ENCODE measurements at places on chromosomes 16 and 17.

DNA sequence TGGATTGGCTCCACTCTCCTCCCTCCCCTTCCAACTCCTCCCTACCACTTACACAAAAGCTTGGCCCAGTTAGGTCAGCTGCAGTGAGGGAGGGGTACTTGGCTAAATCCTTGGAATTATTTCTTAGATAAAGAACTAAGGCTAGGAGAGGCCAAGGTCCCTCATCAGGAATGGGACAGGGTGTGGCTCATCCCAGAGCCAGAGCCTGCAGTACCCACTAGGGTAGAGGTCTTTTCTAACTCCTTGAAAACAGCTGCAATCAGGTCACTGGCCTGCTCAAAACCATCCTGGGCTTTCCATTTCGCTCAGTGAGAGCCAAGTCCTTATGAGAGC, 1.9 kb upstream of the SLC46A1 start:
- DNase-seq, result no peak

DNA sequence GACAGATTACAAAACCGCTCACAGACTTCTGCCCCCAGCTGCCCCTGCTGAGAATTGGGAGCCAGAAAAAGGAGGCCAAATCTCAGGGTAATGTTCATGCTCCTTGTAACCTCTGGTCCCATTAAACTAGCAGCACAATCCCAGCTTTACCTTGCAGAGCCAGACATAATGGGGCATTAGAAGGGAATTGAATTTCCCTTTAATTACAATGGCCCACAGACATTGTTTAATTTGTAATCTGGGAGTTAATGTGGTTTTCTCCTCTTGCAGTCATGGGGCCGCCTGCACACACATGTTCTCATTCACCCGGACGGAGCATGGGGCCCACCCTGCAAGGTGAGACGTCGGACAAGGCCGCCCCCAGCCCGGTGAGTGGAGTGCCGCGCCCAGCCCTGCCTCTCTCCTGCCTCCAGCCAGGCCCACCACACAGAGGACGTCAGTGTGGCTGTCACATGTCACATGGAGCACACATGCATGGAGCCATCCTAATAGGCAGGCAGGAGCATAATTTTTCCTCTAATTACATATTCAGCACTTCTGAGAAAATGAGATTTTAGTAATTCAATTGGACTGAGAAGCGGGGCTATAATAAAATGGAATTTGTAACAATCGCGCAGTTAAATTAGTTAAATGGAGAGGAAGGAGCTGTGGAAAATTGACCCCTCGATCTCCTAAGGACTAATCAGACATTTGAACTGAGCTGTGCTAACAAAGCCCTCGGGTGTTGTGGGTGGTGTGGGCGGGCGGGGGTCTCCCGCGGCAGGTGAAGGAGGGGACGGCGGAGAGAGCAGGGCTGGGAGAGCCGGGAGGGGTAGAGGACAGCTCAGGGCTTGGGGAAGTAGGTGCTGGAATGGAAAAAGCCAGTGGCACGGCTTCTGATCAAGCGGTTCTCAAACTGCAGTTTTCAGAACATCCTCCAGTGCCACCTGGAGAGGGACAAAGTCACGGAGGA, 87.7 kb downstream of the ENGASE start:
- DNase-seq, result no peak

DNA sequence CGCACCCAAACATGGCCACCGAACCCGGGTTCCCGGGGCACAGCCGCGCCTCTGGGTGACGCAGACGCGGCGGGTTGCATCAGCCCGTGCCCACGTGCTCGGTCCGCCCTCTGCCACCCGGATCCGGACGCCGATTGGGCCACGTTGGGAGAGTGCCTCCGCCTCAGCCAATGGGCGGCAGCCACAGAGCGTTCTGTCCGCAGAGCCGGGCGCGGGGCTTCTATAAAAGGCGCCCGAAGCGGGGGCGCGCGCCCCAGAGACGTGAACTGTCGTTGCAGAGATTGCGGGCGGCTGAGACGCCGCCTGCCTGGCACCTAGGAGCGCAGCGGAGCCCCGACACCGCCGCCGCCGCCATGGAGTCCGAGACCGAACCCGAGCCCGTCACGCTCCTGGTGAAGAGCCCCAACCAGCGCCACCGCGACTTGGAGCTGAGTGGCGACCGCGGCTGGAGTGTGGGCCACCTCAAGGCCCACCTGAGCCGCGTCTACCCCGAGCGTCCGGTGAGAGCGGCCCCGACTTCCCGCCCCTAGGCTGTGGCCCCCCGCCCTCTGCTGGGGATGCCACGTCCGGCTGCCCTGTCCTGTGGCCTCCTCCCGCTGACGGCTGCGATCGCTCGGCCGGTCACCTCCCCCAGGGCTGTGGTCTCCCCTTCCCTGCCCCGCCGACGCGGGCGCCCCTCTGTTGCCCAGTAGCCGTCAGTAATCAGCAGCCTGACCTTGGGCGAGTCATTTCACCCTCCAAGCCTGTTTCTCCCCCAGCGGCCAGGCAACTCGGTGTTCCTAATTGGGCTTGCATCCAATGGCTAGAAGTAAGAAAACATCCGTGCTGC, at the start of gene HERPUD1:
Gene HERPUD1 (plus strand): TSS at position 251 of the 829 bp plus-strand sequence. CDS start 103 bp downstream, at position 354.
- peak; percentile 98 for DNase-seq

DNA sequence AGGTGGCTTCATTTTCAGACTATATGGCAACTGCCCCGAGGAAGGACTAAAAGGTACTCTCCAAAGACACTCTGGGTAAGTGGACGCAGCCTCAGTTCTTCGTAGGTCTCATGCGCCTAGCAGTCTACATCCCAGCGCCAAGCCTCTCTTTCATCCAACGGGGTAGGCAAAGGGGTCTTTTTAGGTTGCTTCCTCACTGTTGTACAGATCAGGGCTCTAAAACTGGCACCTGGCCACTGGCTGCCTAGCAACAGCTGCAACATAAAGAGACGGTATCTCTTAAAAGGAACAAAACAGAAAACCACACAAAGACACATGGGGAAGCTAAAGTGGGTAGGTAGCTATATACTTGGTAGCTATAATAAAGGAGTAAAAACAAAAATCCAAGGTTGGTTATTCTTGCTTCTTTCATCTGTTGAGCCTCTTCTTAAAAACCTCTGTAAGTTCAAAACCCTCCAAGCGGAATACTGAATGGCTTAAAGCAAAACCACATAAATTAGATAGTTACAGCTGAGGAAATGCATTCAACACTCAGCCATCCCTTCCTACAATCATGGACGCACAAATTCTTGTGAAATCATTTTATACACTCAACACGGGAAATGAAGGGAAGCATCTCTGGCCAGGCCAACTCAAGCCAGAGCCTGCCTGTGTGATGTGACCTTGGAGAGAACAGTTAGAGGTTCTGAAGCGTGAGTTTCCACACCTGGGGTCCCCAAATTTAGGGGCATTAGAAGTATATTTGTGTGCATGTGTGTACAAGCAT, 22.7 kb downstream of the CYTH1 start:
- DNase-seq, result no peak

DNA sequence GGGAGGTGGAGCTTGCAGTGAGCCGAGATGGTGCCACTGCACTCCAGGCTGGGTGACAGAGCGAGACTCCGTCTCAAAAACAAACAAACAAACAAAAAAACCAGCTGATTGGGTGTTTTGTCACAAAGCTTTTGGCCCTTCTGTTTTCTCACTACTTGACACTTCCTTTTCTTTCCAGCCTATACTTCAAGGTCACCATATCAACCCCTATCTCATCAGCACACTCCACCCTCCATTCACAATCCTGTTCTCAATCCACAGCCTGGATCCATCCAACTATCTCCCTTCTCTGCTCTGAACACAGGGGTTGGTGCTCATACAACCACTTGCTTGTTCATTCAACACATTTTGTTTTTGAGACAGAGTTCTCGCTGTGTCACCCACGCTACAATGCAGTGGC, 6.6 kb upstream of the MED11 start:
- DNase-seq, result no peak
